ENCODE measurements at places on chromosomes 5 and 9.

DNA sequence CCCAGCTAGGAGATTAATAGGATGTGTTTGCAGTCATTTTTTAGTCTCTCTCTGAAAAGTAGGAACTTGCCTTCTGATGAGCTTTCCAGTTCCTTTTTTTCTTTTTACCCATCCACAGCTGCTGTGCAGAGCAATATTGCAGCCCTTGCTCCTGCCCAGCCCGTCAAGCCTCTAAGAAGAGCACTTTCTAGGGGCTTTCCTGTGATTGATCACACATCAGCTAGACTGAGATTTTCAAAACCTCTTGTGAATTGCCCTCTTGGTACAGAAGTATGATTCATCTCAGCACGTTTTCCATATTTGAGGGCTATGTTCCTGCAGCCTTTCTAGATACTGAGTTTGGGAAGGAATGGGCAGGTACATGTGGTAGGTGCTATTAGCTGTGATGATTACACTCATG is 93.9 kb downstream of the GALNT10 start:
- DNase-seq, result peak; percentile 42

GRCh38 chr5:107056278-107056677 is 614.5 kb downstream of the EFNA5 start:
- no peak for DNase-seq

- no peak for DNase-seq
Measured at GRCh38 chr9:84998639-84999038, 329.1 kb downstream of the NTRK2 start.

GRCh38 chr5:65151614-65152013 is 330.1 kb downstream of the ADAMTS6 start:
- DNase-seq, result no peak

DNA sequence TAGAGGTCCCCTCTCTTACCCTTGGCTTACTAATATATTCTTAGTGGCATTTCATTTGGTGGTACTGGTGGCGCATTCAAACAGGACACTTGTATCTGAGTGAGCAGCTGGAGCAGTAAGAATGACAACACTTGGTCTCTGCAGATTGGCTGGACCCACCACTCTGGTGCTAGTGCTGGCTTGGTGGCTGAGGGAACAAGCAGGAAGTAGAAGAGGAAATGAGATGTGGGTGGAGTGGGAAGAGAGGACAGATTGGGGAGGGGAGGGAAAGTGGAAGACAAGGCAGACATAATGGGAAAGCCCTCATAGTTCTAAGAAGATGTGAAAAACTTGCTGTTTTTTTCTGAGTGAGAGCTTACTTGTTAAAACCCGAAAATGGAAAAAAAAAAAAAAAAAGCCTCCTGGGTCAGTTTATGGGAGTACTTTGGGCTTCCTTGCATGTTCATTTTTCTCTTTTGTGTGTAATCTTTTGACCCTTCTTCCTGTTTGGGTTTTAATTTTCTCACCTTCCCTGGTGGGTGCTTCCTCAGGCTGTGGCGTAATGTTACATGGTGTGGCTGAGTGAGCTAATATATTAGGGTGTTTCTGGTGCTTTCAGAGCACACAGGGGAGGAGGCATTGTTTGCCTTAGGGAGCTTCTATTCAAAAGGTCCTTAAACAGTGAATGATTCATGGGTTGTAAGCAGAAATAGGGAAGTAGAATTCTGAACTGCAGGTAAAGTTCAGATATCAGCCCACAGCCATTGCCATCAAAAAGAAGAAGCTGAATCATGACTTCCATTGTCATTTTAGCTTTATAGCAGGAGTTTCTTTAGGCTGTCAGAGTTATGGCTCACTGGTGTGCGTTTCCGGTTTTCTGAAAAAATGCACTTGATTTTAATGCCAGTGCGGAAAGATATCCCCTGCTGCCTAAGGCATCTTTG is 52.3 kb downstream of the TLE4 start:
- peak; percentile 61 for DNase-seq

GRCh38 chr9:96382175-96382574 is 1.3 kb downstream of the SLC35D2 start:
- DNase-seq, result no peak

DNA sequence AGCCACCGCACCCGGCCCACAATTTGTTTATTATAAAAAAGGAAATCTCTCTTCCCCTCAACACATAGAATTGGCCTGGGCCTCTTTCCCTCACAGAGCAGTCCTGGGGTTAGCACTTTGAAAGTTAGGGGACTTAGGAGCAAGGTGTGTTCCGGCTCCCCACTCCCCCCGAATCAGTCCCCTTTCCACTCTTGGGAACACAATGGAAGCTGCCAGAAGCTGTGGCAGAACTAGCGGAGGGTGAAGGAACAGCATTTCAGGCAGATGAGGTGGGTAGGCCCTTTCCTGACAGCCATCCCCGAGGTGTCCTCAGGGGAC is 16.4 kb upstream of the C5orf47 start:
- DNase-seq, result no peak

DNA sequence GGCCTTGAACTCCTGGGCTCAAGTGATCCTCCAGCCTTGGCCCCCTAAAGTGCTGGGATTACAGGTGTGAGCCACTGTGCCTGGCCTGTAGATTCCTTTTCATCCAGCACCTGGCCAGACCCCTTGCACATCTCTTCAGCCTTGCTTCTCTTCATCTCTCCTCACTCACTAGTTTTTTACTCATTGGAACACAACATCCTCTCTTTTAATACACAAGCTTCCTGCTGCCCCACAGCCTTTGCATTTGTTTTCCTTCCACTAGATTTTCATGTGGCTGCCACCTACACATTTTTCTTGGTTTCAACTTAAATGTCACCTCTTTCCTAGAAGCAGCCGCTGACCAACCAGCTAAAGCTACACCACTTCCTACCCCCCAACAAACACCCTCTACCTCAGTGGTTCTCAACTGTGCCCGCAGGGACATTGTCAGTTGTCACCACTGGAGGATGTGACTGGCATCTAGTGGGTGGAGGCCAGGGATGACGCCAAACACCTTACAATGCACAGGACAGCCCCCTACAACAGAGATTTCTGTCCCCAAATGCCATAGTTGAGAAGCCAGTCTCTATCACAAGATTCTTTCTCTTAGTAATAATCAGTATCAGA is 33.7 kb downstream of the HAVCR1 start:
- peak; percentile 34 for DNase-seq

DNA sequence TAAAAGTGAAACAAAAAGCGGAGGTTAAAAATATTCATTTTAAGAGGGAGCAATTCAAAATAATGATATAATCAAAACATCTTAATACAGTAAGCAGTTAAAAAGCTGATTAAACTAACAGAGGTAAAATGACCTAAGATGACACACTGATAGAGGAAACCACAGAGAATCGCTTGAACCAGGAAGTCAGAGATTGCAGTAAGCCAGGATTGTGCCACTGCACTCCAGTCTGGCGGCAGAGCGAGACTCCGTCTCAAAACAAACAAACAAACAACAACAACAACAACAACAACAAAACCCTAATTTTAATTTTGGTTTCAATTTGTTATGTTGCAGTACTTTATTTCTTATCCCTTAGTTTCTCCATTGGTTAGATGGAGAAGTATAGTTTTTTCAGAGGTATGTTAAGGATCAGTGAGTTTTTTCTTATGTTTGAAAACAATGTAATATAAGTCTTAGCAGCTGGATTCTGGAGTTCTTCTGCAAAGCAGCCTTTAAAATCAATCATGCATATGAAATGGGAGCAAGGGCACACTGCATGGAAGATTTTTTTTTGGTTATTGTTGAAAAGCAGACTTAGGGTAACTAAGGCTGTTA is 58.5 kb downstream of the MLANA start:
- no peak for DNase-seq

DNA sequence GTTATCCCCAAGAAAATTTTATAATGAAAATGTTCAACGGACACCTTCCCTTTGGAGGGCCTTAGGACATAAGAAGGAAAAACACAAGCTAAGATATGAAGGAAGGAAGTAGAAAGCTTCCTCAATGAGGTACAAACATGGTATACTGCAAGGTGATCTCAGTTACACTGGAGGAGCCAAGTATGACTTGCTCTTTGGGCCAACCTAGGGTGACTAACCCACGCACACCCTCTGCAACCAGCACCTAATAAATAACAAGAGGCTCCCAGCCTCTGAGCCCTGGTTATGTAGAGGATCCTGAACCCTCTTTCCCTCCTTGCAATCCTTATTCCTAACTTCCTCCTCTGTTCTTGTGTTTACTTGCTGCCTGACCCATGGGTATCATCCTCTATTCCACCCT is 38.3 kb upstream of the KCNV2 start:
- DNase-seq, result no peak

GRCh38 chr9:133589454-133590227 is 19.5 kb downstream of the FAM163B start:
- DNase-seq, result no peak

DNA sequence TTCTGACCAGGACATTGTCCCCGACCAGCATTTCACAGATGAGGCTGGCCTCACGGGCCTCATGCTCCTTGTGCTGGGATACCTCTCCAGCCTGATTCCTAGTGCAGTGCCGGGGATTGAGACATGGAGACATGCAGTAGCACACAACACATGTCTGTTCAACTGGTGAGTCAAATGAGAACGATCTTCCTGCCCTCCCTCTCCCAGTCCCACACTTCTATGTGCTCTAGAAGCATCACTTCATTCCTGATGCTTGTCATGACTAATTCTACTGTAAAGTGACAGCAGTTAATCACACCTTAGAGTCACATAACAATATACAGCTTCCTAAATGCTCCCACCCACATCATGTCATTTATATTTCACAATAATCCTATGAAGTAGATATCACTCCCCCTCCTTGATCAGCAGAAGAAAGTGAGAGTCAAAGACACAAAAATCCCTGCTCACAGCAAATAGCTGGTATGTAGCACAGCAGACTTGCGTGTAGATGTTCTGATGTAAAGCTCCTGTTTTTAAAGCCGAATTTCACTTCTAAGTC is 101.8 kb downstream of the CCDC192 start:
- DNase-seq, result no peak

- DNase-seq, result no peak
Measured at GRCh38 chr5:32342656-32343055, 29.9 kb upstream of the MTMR12 start.
